H7 (cell line): ENCODE measurements at places on chromosomes 1 and 21.

GRCh38 chr1:219784660-219785381, 143.5 kb downstream of the SLC30A10 start:
- DNase-seq = no peak

DNA sequence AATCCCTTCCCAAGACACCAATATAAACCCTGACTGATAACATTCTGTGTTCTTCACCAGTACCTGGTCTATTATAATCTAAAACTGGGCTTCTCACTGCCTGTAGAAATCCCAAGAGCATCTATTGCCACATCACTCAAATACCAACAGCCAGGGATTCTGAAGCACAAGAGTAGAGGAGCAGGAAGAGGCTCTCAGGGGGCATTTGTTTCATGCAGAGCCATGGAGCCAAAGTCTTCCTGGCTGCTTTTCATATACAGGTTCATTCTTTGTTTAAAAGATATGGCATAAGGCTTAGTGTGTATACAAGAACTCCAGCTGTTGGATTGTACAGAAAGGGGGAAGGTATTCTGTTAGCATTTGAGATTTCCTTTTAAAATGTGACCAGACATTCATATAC, 38.2 kb upstream of the USH2A start:
- DNase-seq = peak; percentile 13

DNA sequence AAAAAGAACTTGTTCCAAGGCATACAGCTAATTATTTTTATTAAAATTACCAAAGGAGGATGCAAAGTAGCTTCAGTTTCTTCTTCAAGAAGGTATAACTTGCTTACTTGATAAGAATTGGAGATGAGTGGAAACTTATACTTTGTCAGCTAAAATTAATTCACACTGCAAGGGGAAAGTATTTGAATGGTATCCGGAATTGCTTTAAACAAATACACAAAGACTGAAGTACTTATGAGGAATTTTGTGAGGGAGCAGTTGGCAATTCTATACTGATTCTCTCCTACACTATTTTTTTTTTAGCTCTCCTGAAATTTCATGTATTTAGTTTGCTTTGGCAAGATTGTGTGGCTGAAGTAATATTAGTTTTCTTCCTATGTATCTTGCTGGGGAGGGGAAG, 39.2 kb upstream of the GRIK1 start:
- no peak for DNase-seq

DNA sequence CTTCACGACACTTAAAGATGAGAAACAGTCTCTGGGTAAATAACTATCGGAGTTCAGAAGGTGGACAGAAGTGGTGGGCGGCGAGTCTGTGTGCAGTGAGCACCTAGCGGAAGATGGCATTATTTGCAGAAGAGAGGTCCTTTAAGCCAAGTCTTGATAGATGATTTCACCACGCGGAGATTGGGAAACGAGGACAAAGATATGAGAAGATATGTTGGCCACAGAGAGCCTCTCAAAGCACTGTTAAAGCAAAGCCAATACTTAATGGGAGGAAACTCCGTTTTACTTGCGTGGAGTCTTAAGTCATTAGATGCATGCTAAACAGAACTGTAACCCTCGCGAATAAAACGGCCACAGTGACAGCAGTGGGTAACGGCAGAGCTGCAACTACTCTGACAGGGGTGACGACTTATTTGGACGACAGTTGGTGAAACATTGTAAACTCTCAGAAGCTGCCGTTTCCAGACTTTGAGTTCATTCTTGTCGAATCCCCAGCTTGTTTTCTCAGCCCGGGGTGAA, 577 bp upstream of the CEP350 start:
- DNase-seq = no peak

GRCh38 chr21:39631842-39632562, 19.3 kb downstream of the B3GALT5 start:
- no peak for DNase-seq

GRCh38 chr1:213274140-213274539, 223.1 kb downstream of the RPS6KC1 start:
- no peak for DNase-seq

DNA sequence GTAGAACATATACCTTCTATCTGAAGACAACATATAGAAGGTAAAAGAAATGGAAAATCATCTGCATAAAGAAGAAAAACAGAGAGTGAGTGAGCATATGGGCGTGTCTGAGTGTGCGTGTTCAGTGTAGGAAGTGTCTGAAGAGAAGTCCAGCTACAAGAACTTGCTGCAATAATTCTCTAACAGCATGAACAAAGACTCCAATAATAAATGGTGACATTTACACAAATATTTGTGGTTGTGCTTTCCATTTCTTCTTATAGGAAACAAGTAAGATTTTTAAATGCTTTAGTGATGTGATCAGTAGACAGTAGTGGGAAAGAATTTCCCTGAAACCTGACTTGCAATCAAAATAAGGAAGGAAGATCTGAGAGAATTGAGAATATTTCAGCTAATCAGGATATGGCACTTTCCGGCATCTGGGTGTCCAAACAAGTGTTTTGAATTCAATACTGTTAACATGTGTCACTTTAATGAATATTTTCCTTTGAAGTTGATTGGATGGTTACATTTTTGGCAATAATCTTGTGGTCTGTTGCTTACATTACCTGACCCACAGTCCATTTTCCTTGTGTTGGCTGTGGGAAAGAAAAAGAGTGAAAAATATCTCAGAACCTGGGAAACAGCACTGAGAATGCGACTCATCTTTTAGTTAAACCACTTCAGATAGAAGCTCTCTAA, 154.0 kb downstream of the TGFB2 start:
- no peak for DNase-seq

GRCh38 chr1:244436336-244437085, 15.2 kb downstream of the ADSS2 start:
- no peak for DNase-seq

DNA sequence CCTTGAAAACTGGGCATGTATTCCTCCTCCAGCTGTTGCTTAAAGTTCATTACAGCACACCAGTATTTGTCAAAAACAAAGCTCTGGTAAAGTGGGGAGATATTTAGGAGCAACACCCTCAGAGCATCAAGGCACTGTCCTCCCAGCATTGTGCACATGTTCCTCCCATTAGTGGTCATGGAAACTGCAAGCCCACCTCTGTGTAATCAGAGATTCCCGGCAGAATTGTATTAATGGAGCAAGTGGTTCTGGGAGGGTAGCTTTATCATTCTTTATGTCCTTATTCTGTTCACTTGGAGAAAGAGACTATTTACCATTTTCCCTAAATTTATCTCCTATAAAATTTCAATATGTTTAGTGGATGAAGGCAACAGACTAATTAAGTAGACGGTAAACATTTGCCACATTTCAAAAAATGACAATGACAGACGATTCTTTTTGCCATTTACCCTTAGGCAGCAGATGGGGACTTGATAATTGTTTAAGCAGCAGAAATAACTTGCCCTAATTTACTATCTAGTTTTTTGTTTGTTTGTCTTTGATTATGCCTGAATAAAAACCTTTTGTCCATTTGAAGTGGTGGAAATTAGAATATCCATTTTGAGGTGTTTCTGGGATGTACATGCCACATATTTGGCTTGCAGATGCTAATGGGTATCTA, 289.6 kb upstream of the ST6GALNAC5 start:
- no peak for DNase-seq

- DNase-seq = peak; percentile 79
Observed at GRCh38 chr1:176559878-176560277, 96.9 kb downstream of the PAPPA2 start.

GRCh38 chr1:154944401-154945159, 8.1 kb upstream of the PMVK start:
- DNase-seq = no peak

- peak; percentile 91 for DNase-seq
Observed at GRCh38 chr1:157156058-157156541, 17.9 kb upstream of the ETV3 start.

DNA sequence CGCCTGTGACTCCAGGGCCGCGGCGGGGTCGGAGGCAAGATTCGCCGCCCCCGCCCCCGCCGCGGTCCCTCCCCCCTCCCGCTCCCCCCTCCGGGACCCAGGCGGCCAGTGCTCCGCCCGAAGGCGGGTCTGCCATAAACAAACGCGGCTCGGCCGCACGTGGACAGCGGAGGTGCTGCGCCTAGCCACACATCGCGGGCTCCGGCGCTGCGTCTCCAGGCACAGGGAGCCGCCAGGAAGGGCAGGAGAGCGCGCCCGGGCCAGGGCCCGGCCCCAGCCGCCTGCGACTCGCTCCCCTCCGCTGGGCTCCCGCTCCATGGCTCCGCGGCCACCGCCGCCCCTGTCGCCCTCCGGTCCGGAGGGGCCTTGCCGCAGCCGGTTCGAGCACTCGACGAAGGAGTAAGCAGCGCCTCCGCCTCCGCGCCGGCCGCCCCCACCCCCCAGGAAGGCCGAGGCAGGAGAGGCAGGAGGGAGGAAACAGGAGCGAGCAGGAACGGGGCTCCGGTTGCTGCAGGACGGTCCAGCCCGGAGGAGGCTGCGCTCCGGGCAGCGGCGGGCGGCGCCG, at the start of gene SIM2:
Gene SIM2 (plus strand): TSS at position 135 of the 565 bp plus-strand sequence. CDS start 632 bp downstream, outside the sequence.
- DNase-seq = peak; percentile 83

GRCh38 chr21:25506261-25506660, 101.0 kb downstream of the MRPL39 start:
- DNase-seq = no peak

DNA sequence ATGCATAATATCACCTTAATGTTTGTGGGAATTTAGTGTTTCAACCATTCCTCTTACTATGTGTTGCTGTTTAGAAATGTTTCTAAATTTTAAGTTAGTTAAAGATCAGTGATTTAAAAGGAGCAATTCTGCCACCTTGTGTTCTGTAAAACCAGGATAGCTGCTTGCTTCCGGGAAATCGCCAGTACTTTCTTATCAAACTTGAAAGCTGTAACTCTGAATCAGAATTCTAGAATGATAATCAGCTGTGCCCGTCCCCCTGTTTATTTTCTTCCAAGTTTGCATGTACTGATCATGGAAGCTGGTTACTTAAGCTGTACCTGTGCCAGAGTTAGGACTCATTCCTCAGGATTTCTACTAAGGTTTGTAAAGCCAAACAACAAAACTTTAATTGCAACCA, 656.4 kb downstream of the LTN1 start:
- DNase-seq = no peak

DNA sequence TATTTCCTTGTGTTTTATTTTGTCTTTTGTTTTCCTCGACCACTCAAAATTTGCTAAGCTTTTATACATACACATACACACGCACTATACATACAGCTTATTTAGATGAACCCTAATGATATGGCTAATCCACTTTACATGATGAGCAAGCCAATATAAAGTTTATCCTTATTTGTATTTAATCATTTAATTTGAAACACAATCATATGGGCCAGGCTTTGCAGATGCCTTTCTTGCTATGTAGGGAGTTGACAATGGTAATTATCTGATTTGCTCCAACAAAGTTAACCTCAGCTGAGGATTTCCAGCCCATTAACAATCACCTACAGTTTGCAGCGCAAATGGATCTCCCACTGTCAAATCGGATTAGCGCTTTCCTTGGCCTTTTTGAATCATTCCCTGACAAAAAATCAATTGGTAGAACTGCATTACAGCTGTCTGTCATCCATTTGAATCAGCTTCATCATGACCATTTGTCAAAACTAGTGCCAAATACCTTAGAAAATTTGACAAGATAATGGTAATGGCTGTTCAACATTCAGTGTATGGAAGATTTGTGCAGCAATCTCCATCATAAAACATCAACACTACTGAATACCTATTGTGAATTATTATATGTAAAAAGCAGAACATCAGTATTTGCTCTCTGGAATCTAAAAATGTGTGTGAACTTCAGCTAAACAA, 352.6 kb downstream of the MRPL39 start:
- DNase-seq = no peak

DNA sequence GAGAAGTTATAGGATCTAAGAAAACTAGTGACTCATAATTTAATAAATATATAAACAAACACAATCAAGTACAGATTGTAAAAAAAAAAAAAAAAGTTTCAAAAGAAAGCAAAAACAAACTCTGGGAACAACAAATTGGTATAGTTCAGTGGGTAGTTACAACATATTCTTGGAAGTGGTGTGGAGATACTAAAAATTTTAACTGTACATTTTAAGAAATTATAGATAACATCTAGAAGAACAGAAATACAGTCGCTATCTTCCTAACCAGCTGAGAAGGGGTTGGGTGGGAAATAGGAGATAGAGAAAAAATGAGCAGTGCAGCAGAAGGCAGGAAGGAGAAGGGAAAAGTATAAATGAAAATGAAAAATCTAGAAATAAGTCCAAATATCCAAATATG, 70.5 kb downstream of the LRRC8C start:
- no peak for DNase-seq

DNA sequence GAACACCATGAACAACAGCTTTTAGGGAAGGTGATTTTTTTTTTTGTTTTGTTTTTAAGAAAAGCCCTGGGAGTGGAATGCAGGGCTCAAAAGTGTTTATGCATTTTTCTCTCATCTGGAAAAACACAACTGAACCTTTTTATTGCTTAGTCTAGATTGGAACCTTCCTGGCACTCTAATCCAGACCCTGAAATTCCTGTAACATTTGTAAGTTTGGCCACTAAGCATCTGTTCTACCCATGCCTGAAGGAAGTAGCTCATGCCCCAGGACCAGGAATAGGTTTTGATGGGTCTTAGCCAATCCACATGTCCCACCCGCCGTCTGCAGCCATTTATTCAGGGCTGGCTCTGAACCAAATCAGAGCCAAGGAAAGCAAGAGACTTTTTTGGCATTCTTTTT, 39.7 kb upstream of the SLC2A1 start:
- no peak for DNase-seq

DNA sequence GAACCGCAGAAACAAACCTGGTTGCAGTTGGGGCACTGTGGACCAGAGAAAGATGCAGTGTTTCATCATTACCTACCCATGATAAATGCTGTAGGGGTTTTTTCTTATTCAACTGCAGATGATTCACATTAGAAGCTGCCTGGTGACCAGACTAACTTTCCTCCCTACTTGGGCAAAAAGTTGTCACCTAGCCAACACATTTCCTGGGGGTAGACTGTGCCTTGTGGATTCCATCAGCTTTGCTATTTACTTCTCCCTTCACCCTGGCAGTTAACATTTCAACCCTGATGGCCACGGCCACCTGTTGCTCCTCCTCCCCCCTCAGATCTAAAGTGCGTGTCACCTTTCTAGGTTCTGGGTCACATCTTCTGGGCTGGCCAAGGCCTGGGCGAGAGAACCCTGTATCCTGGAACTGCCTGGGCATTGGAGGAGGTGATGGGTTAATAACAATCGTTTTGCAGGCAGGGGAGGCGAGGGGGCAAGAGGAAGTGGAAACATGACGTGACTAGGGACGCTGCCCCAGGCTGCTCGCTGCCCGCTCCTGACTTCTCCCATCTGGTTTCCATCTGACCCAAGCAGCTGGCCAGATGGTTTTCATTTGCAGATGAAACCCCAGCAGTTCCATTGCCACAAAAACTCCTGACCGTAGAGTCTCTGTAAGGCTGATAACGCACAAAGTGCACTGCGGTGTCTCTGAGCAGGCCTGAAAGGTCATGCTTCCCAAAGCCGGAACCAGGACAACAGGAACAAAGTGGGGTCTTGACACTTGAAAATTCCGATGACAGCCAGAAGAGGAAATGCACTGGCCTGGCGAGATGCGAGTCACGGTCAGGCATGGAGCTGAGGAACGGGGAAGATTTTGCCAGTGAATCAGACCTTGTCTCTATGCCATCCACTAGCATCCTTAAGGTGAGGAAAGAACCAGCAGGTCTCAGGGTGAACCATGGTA, 36.6 kb downstream of the CAPZB start:
- DNase-seq = no peak
